ENCODE measurements at places on chromosomes 5 and 9.

- no peak for DNase-seq
Observed at GRCh38 chr5:61416420-61416819, 84.4 kb downstream of the ZSWIM6 start.

- DNase-seq, result no peak
Observed at GRCh38 chr5:143025971-143026370, 255.8 kb downstream of the ARHGAP26 start.

DNA sequence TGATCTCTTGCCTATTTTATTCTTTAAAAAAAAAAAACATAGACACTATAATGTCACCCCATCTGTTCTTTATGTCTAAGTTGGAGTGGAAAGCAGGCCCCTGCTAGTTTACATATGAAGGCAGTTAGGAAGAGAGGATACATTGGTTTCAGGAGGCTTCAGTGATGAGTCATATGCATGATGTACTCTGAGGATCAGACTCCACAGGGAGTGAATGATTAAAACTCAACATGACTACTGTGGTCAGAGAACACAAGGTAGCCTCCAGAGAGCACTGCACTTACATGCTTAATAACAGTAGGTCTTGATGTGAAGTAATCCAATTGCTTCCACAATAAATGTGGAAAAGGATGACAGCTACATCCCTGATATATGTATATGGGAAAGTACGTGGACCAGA lies 22.7 kb upstream of the FSTL4 start:
- no peak for DNase-seq

GRCh38 chr9:97480174-97480573 lies 21.3 kb upstream of the TMOD1 start:
- DNase-seq, result no peak

GRCh38 chr5:137615171-137615775 lies 116.1 kb upstream of the SPOCK1 start:
- no peak for DNase-seq

- DNase-seq, result no peak
Observed at GRCh38 chr5:160525471-160526261, 104.0 kb downstream of the PTTG1 start.

DNA sequence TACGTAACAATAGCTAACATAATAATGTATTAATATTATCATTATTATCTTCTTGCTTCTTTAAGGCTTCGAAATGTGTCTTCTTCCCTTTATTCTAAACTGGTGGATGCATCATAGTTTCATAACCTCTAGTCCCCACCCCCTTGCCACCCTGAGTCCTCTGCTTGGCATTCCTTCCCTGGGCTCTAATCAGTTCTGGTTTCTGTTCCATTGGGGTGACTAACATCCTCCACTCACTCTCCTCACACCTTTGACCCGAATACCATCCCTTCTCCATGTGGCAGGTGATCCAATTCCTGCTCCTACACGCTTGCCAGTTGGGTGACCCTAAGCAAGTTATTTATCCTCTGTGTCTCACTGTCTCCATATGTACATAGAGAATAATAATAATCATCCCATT lies 286.1 kb downstream of the TRPM3 start:
- no peak for DNase-seq

DNA sequence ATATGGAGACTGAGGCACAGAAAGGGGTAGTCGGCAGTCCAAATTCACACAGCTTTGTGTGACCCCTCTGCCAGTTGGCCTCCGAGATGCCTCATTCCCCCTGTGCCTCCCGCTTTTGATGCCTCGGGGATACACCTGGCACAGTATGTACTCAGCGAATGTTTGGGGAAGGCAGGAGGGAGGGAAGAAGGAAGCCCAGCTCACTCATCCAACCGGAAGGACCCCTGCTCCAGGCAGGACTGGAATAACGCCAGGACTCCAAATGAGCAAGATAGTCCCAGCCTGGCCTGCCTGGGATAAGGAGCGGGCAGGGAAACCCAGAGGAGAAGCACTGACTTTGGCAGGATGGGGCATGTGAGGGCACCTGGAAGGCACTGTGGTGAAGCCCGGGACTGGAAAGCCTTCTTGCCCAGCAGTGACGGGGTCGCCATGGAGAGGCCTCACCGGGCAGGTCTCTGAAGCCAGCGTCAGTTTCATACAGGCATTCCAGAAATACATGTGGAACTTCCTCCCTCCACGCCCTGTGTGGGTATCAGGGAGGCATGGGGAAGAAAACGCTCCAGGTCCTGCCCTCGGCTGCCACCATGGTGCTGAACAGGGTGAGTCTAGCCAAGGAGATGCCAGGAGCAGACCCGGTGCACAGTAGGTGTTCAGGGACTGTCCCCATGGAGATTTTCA lies 20.3 kb downstream of the LMX1B start:
- no peak for DNase-seq

DNA sequence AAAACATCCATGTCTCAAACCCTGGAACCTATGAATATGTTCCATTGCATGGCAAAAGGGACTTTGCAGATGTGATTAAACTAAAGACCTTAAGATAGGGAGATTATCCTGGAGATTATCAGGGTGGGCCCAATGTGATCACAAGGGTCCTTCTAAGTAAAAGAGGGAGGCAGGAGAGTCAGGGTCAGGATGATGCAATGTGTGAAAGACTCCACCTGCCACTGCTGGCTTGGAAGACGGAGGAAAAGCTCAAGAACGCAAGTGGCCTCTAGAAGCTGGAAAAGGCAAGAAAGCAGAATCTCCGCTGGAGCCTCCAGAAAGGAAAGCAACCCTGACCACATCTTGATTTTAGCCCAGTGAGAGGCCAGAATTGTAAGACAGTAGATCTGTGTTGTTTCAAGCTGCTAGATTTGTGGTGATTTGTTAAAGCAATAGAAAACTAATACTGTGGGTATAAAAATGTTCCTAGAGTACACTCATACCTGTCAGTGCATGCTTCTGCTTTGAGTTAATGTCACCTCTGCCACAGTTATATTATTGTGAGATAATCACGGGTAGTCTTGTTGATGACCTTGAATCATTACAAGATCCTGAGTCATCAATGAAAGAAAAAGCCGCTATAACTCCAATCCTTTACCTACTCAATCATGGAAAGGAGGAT lies 93.5 kb upstream of the TNPO1 start:
- no peak for DNase-seq

DNA sequence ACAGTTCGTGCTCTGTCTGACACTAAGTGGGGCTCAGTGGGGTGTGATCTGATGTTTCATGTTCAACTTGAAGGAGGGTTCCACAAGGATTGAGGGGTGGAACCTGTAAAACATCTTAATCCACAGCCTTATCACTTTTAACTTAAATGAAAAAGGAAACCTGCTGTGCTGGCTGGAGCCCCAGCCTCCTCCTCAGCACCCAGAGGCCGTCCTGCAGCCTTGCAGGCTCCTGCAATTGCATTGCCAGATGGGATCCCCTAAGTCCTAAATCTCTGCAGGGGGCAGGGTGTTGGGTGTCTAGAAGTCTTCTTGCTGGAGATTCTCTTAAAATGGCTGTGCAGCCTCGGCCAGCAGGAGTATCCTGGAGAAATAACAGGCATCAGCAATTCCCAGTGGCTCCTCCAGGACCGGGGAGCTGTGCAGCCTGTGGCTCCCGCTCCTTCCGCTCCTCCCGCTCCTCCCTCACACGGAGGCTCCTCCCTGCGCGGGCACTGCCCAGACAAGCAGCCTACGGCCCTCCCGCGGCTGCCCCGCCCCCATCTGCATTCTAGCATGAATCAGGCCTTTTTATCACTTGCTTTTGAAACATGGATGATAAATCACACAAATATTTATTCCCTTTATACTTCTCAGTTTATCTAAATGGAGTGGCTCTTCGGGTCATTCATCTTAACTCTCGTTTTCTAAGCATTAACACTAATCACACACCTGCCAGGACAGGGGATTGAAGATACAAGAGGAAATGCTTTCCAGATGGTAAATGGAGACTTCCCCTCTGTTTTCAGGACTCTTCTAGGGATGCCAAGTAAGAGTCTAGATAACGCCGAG lies 131.0 kb downstream of the ADAMTS16 start:
- no peak for DNase-seq

GRCh38 chr9:5430912-5431311 lies 6.8 kb downstream of the PLGRKT start:
- DNase-seq, result no peak

DNA sequence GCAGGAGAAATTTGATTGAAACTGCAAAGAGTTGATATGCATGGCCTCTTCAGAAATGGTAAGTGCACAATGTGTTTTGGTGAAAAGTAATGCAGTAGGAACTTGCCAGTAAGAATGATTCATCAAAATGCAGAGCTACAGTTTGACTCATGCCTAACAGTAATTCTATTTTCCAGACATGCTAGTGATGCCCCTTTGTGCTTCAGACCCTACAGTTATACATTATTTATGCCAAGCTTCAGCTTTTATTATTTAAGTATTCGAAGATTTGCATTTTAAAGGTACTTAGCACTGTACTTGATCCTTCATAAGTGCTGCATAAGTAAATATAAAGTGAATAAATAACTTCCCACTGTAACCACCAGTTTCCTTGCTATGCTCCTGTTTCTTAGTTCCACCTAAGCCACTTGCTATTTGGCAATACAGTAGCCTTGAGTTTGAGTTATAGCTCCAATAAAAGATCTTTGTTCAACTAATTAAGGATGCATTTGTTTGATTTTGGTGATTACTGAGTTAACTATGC lies 3.6 kb upstream of the SPATA31E1 start:
- no peak for DNase-seq

- DNase-seq, result no peak
Observed at GRCh38 chr5:93993161-93993560, 251.8 kb upstream of the POU5F2 start.

DNA sequence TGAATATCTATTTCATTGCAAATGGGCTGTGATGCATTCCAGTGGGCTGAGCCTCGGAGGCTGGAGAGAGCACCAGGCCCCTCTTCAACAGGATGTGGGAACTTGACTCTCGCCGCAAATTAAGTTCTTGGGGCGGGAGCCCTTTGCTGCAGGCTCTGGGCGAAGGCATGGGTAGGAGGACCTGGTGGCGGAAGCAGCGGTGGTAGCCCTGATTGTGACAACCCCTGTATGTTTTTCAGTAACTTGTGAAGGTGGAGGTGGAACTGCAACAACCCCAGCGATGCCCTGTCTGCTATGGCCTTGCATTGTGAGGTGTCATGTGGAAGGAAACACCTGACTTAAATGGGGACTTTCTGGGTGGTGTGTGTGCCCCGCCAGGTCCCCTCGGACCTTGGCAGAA lies 9.4 kb downstream of the FYB1 start:
- DNase-seq, result peak; percentile 64

DNA sequence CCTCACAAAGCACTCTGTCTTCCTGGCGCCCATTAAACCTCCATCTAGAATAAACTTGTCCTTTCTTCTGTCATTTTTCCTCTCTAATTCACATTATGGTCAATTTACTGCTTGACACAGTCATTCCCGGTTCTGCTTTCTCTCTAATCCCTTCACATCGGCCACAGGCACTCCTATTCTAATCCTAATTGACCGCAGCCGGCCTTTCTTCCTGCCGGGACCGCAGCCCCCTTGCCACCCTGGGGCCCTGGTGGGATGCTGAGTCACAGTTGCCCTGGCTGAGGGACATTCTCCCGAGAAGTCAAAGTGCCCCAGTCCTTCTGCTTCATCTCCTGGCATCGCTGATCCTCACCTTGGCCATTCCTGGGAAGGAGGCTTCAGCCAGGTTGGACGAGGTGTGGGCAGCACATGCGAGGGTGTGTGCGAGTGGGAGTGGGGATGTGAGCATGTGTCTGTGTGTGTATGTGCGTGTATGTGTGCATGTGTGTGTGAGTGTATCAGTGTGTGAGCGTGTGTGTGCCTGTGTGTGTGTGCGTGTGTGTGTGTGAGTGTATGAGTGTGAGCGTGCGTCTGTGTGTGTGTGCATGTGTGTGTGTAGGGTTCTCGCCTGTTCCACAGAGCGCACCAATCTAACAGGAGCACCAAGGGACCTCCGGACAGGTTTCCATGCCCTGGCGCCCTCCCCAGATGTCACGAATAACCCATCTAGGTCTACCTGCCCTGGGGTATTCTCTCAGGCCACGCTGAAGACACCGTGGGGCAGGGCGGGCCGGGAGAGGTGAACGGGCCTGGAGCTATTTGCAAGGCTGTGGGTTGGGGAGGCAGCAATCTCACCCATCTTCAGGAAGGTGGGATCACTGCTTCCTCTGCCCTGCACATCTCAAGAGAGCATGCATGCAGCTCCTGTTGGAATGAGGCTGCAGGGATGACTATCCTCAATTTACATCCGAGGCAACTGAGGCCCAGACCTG lies 191.2 kb downstream of the PAX5 start:
- no peak for DNase-seq

DNA sequence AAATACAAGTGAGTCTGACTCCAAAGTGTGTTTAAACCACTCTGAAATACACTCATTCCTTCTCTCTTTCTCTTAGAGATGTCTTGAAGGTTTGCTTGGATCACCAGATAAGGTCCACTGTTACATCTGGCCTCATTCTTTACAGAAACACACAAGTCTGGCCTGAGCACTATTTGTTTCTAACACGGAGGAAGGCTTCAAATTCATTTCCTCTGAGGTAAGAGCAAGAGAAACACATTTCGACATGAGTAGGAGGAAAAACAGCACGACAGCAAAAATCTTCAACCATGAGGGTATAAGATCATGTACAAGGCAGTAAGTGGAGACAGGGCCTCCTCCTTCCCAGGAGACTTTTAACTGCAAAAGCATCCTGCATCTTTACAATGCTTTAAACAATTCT lies 8.0 kb downstream of the SIL1 start:
- DNase-seq, result no peak

- no peak for DNase-seq
Observed at GRCh38 chr9:76620581-76620980, 143.7 kb upstream of the PCA3 start.

- no peak for DNase-seq
Observed at GRCh38 chr5:135839566-135839965, 5.1 kb downstream of the SLC25A48 start.

GRCh38 chr9:99762470-99762869 lies 59.2 kb upstream of the NR4A3 start:
- no peak for DNase-seq

- no peak for DNase-seq
Observed at GRCh38 chr9:123116036-123116435, 82.6 kb downstream of the GPR21 start.

GRCh38 chr9:120307599-120307998 lies 272.4 kb downstream of the CDK5RAP2 start:
- no peak for DNase-seq

- DNase-seq, result no peak
Observed at GRCh38 chr9:87882627-87883026, at the start of gene SPATA31E1. Gene SPATA31E1, plus strand, starts transcription at chr9:87882877. Its CDS starts 15 bp downstream, at chr9:87882892.

Data from stimulated activated CD4-positive, alpha-beta T cell treated with anti-CD3 and anti-CD28 coated beads, Interleukin-2, amount 100 ng/mL, for 48 hours (primary cell).